ENCODE measurements at places on chromosomes 2 and 18.

- no peak for DNase-seq
These were observed at the start of gene SERPINE2 for GRCh38 chr2:224039080-224039769. TSS of gene SERPINE2 (minus strand) at chr2:224039286. CDS start at chr2:224001900, 37,386 bp downstream.

- no peak for DNase-seq
These were observed 15.7 kb upstream of the LYPD6 start for GRCh38 chr2:149314687-149315086.

DNA sequence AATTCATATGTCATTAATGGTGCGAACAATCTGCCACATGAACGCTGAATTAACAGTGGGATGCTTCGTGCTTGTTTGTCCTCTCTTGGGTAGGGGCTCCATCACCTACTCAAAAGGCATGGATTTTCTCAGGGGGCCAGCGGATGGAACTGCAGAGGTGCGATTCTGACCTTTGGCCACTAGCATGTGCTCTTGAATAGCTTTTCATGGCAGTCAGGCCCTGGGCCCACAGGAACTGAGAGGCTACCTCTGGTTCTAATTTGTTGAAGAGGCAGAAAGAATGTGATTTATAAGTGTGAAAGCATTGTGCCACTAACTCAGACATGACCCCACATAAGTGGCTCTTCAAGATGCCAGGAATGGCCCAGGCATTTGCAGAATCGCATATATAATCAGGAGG lies 283.2 kb downstream of the INSIG2 start:
- DNase-seq = no peak

DNA sequence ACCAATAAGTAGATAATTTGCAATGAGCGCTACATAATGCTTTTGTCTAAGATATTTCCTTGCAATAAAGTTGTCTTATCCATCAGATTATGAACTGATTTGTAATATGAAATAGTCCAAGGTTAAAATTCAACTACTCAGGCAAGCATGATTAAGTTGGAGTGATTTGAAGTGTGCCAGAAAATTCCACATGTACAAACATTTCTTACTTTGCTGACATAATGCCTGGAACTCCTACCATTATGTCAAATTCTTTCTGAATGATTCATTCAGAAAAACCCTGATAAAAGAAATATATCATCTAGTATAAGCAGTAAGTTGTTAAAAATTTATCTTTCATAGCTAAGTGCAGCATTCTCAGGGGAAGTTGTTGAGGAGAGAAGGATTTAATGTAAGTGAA lies 87.3 kb downstream of the CBLN2 start:
- no peak for DNase-seq

DNA sequence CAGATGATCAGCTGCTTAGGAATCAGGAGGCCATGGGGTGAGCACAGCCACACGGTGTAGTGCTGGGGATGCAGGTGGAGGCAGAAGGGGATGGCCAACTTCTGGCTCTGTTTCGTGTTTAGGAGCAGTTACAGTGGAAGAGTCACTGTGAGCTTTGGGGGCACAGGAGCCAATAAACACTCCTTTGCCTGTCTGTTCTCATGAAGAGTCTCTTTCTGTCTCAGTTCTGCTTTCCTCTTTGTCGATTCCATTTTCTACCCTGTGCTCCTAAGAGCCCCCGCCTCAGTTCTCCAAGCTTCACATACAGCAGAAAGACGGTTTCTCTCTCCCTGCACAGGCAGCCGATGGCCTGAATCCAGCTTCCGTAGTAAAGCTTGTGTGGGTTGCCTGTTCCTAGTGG lies 21.0 kb upstream of the RRM2 start:
- DNase-seq = no peak

Measured in activated T-helper 1 cell treated with anti-CD3 and anti-CD28 coated beads, Interleukin-2, amount 50 U/mL, for 16 hours (primary cell).